ENCODE measurements at places on chromosomes 7 and 10.

GRCh38 chr10:10132009-10132408 lies 885.7 kb upstream of the CELF2 start:
- DNase-seq = no peak

- DNase-seq = no peak
These were observed 3.4 kb downstream of the MMRN2 start for GRCh38 chr10:86953747-86954680.

DNA sequence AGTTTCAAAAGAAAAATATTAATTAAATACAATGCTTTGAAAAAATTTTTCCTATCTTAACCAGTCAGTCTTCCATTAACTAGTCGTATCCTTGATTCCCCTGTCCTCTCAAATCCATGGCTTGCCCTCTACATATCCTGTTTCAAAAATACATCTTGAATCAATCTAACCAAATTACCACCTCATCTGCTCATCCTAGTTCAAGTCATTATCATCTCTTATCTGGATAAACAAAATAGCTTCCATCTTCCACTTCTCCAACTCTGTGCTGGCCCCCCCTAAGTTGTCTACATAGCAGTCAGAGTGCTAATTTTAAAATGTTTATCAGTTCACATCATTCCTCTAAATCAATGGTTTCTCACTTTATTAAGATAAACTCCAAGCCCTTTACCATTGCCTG lies 125.4 kb downstream of the HBP1 start:
- DNase-seq = no peak

DNA sequence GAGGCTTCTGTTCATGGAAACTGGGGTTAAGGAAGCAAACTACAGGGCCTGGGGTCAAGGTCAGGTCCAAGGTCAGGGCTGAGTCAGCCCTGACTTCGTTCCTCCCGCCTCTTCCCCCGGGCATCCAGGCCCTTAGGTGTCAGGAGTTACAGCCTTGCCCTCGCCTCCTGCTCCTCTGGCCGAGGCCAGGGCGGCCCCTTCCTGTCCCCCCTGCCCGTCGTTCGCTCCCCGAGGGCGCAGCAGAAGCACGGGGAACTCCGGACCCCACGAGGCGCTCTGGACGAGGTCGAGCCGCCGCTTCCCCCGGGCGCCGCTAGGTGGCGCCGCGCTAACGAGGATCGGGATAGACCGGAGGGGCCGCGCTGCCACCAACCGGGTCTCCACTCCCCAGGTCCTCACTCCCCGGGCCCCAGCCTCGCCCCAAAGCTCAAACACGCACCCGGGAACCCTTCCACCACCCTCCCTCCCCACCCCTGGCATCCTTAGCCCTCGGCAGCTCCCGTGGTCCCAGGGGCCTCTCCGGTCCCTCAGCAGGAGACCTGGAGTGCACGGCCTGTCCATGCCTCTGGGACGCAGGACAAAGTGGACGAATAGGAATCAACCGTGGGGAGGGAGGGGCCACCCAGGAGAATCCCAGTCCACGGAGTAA lies 59.2 kb upstream of the MYL10 start:
- no peak for DNase-seq

DNA sequence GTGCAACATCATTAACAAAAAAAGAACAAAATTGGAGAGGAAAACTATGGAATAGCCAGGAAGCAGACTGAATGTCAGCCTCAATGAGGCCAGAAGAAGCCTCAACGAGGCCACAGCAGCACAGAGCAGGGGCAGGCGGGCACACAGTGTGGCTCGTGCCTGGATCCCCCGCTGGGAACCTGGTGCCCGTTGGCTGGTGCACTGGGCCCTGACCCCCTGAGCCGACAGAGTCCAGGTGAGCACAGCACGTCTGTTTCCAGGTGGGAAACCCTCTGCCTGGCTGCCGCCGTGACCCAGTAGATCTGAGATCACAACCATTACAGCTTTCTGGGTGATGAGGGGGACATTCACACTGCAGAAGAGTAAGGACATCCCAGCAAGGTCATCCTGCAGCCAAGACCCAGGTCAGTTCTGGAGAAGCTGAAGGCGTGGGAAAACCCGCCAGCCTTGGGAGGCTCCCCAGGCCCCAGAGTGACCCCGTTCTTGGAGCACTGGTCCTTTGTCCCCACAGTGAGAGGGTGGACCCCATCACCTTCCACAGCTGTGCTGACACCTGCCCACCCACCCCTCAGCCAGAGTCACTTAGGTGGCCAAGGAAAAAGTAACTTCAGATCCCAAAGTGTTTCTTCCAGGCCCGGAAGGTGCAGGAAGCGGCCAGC lies 222.1 kb downstream of the ADARB2 start:
- DNase-seq = no peak

DNA sequence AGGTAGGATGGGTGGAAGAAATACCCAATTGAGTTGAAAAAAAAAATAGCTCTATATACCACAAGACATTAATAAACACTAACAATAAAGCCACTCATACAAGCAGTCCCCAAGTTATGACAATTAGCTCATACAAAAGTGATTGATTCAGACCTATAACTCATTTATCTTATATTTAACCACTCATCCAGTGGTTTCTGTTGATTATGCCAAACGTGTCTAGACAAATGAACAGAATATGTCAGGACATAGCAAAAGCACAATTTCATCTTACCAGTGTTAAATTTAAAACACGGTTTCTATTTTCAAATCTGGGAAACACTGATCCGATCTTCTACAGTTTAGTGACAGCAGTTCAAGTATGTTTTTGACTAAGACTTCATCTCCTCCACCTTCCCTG lies 17.0 kb downstream of the ABI1 start:
- no peak for DNase-seq

GRCh38 chr7:137007001-137007694 lies 138.7 kb downstream of the CHRM2 start:
- DNase-seq = no peak
